GM23248 (cell line): ENCODE measurements at places on chromosomes 16 and 17. TPM values are rescaled to one million over a fixed set of nuclear protein-coding genes. Genes with fewer than 3 reads are reported as not detected.

Gene HAGHL
- 10.8 and 64.8 TPM in 2 replicates for polyA plus RNA-seq

Gene RANBP10
- polyA plus RNA-seq = 5.8 and 6.1 TPM in 2 replicates

Gene ARHGAP23
- 5.3 and 6.6 TPM in 2 replicates for polyA plus RNA-seq

Gene PIRT
- polyA plus RNA-seq = not detected in 2 replicates

Gene ENPP7
- not detected in 2 replicates for polyA plus RNA-seq

Gene PIPOX
- polyA plus RNA-seq = not detected in 2 replicates

Gene GPRC5C
- polyA plus RNA-seq = 0.95 and 1.6 TPM in 2 replicates

Gene ABCC1
- polyA plus RNA-seq = 16.2 and 16.5 TPM in 2 replicates

Gene HBQ1
- not detected in 2 replicates for polyA plus RNA-seq

Gene MYH2
- 0.32 and 0.59 TPM in 2 replicates for polyA plus RNA-seq

- peak; percentile 60 for DNase-seq
These were observed 3.4 kb downstream of the ZNF688 start for GRCh38 chr16:30567991-30568638.

DNA sequence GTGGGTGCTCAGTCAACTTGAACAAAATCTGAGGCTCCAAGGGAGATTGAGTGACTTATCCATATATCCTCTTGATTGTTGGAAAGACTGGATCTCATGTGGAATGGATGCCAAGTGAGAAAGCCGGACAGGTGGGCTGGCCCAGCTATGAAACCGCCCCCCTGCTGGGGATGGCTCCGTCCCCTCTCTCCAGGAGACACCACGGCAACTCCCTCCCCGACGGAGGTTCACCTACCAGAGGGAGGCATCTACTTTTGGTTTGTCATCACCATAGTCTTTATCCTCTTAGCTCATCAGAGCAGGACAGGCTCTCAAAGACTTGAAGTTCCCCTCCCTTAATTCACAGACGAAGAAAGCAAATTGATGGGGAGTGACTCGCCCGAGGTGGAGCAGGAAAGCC is 1.8 kb upstream of the ALG1 start:
- no peak for DNase-seq

GRCh38 chr17:15262291-15263205 is 2.6 kb downstream of the PMP22 start:
- peak; percentile 96 for DNase-seq

DNA sequence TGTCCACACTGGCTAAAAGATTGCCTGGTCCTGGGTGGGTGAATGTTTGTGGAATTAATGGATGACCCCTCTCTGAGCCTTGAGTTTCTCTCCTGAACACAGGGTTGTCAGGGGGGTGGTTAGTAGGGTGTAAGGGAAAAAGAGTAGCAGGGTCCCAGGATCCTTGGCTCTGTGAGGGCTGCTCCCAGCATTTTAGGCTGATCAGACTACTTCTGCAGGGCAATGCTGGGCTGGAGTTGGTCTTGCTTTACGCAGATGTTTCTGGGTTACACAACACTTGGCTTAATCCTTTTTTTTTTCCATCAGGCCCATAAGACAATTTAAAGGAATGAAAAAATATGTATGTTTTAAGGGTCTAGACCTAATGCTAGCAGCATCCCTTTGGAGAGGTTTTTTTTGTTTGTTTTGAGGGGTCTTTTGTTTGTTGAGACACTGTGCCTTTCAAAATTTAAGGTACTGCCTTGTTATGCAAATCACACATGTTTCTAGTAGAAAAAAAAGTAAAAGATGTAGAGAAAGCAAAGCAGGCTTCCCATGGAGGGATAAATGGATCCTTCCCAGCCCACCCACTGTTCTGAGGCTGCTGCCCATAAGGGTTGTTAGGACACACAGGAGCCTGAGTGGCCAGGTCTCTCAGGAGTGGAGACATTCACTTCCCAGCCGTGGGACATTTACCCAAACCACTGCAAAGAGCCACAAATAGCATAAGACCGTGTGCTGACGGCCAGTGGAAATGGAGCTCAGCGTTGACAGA is 225.6 kb upstream of the HSBP1 start:
- no peak for DNase-seq

DNA sequence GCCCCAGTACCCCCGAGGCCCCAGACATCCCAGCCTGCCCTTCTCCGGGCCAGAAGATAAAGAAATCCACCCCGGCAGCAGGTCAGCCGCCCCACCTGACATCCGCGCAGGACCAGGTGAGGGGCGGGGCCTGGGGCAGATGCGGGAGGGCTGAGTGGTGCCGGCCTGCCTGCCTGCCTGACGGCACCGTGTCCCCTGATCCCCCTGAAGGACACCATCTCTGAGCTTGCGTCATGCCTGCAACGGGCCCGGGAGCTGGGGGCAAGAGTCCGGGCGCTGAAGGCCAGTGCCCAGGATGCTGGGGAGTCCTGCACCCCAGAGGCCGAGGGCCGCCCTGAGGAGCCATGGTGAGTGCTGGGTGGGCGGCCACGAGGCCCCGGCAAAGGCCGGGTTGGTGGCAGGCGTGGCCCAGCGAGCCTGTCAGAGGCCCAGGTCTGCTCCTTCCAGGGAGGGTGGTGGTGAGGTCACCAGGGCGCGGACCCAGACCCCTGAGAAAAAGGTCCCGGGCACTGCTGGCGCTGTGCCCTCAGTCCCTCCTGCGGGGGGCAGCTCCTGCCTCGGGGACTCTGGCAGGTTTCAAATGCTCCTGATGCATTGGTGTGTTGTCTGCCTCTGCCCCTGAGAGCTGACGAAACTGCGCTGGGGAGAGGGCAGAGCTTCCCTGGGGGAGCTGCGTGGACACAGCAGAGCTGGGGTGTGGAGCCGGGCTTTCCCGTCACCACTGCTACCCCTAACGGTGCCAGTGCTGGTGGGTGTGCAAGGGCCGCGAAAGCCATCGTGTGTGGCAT is 1.2 kb downstream of the CDT1 start:
- peak; percentile 40 for DNase-seq

DNA sequence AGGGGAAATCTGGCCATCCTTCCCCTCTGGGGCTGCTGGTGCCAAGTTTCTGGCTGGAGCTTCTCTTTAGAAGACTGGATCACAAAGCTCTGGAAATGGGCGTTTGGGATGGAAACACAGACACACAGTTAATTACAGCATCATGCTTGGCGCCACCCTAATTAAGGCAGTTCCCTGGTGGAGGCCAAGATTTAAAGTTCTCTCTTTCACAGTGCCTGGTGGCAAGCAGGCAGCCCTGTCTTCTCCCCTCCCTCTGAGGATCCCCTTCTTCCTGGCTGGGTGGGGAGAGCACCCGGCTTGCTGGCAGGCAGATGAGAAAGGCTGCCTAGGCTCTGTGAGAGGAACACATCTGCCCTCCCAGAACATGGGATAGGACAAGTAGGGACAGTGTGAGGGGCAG is 59.0 kb upstream of the NKD1 start:
- DNase-seq = no peak

DNA sequence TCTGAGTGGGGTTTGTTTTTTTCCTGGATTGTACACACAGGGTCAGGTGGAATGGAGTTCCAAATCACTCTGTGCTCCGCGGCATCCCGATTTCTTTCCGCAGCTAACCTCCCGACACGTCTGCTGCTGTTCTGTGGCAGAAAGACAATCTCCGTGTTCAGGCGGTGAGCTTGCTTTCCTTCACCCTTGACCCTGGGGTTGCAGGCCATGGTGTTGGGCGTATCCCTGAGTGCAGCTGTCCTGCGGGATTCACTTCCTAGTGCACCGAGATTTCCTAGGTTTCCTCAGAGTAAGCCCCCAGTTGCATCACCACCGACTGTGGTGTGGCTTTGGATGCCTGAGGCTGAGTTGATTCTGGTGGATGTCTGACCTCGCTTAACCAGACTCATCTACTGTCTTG is 7.8 kb upstream of the ARL6IP1 start:
- no peak for DNase-seq

DNA sequence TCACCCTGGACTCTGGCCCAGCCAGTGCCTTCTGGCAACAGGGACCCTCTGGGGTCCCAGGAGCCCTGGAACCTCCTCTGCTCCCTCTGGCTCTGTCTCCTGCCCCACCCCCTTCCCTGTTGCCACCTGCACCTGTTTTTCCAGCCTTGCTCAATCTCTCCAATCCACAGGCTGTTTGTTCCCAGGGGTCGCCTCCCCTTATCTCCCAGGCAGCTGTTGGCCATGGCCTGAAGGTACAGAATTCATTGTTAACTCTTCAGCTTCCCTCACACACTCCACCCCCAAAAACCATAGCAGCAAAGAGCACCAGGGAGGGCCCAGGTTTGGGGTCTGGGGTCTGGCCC is 39.3 kb upstream of the TOB1 start:
- DNase-seq = no peak

- peak; percentile 66 for DNase-seq
These were observed 1109.7 kb downstream of the CDH11 start for GRCh38 chr16:64012166-64012565.

DNA sequence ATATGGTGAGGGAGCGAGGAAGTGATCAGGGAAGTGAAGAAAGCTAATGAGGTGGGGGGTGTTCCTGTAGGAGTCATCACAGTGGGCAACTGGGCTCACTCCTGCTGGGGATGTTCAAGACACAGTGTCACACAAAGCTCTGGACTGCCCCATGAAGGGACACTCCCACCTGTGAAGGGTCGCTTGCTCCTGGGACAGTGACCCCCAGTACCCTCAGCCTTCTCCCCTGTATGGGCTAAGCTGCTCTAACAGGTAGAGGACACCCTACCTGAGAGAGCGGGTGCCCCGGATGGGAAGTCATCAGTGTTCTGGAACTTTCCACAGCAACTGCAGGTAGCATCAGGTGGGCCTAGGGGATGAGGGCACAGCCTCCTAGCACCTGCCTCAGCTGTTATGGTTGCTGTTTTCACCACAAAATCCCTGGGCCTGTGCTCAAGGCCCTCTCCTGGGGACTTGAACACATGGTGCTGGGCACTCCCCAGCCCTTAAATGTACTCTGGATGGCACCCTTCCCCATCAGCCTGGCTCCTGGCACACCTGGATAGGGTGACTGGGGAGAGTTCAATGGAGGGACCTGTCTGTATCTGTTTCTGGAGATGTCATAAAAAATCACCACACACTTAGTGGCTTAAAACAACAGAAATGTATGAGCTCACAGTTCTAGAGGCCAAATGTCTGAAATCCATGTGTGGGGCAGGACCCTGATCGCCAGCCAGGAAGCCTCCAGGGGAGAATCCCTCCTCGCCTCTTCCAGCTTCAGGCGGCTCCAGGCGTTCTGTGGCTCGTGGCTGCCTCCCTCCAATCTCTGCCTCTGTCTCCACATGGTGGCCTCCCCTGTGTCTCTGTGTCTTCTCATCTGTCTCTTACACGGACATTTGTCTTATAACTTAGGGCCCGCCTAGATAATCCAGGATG is 104.0 kb upstream of the CDH5 start:
- DNase-seq = peak; percentile 32

- DNase-seq = no peak
These were observed 62.6 kb downstream of the PRKCA start for GRCh38 chr17:66364990-66365490.

- peak; percentile 62 for DNase-seq
These were observed 101.2 kb downstream of the ZNF423 start for GRCh38 chr16:49754495-49755312.

- DNase-seq = no peak
These were observed 209.0 kb downstream of the ZFHX3 start for GRCh38 chr16:72838951-72839350.

DNA sequence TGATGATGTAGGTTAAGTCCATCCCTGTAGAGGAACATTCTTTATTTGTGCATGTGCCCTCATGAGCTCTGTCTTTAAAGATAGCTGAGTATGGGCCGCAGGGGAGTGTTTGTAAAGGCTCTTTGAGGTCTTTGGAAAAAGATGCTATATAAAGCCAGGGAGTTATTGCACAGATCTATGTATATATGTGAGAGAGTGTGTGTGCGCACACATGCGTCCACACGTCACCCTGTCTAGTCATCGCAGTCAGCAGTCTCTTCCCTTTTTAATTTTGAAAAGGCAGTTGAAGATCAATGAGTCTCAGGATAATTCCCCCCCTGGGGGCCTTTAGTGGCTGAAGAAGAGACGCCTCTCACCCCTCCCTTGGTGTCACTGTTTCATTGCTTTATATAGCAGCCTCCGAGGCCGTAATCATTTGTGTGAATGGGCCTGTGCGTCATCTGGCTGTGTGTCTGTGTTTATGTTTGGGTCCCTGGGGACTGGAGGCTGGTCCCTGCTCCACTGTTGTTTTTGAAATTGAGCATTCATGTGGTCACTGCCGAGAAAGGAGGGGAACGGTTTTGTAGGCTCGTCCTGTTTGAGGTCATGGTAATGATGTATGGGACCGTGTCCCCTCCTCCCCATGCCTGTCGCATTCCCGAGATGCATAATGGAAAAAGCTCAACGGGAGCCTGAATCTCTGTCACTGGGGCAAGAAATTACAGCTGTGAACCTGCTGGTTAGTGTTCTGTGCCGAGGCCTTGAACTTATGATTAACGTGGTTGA is 143.9 kb downstream of the SNX29 start:
- no peak for DNase-seq

DNA sequence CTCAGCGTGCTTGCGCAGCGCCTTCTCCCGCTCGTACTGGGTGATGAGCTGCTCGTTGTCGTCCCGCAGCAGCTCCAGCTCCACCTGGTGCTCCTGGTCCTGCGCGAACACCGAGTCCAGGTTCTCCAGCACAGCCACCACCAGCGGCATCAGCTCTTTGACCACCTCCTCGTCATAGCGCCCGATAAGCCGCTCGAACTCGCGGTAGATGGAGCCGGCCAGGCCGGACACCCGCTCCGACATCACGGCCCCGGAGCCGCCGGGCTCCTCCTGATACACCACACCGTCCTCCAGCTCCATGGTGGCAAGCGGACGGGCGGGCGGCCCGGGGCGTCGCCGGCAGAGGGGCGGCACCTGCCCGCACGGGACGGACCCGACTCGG is 320 bp downstream of the SPAG9 start:
- no peak for DNase-seq

- DNase-seq = peak; percentile 56
These were observed 542 bp downstream of the SLC39A11 start for GRCh38 chr17:73091770-73092522.

DNA sequence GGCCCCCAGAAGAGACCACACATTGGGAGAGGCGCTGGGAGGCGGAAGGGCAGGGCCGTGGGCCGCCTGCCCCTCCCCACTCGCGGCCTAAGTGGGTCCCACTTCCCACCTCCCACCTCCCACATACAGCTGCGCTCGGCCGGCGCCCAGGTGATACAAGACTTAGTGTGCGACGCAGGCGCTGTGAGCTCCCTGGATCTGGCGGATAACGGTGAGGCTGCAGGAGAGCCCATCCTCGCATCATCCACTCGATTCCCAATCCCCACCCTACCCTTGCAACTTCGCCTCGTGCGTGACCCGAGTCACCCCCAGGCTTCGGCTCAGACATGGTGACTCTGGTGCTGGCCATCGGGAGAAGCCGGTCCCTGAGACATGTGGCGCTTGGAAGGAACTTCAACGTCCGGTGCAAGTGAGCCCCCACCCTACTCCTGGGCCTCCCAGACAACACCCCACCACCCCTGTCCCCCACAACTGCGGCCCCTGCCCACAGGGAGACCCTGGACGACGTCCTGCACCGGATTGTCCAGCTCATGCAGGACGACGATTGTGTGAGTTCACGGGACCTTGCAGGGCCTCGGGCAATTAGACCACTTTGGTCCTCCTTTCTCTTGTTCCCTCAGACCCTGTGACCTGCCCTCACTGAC is 3.9 kb downstream of the CARMIL2 start:
- DNase-seq = no peak

- DNase-seq = no peak
These were observed 49.3 kb downstream of the TRAF4 start for GRCh38 chr17:28792877-28793661.
